ENCODE measurements at places on chromosomes 7 and 10.

GRCh38 chr10:87846023-87846422, 17.3 kb downstream of the KLLN start:
- no peak for DNase-seq

GRCh38 chr10:10722422-10722821, 295.2 kb upstream of the CELF2 start:
- no peak for DNase-seq

- DNase-seq: no peak
These were observed 6.0 kb downstream of the SRGN start for GRCh38 chr10:69093933-69094332.

GRCh38 chr10:97188261-97188711, 2.5 kb upstream of the SLIT1 start:
- no peak for DNase-seq

- DNase-seq: no peak
These were observed 78.6 kb downstream of the TNS3 start for GRCh38 chr7:47503281-47503680.

DNA sequence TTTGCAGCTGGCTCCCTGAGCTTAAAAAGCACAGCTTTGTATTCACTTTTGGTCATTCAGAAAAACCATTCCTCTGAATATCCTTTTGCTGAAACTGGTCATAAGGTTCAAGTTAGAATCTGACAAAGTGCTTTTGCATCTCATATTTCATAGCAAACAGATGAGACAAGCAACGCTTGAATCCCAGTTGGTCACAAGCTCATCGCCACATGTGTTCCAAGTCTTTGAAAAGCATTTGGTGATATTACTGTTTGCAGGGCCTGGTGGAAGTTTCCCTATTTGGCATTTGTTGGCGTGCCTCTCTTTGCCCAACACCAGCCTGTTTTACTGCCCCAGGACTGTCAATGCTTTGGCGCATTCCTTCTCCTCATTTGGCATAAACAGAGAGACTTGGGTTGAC, 10.3 kb downstream of the TACC2 start:
- DNase-seq: no peak

DNA sequence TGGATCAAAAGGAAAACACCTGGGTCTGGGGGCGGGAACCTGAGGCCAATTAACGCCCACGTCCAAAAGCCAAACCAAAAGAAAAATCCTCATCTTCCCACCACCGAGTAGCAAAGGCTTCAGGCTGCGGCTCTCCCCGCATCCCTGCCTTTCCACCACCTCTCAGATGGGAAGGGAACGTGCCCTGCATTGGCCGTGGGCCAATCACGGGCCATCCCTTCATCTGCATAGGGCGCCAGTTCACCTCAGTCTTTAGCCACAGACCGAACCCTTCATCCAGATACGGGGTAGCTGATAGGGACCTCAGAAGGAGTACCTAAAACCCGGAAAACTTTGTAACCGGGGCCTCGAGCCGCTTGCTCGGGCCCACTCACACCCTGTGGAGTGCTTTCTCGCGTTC, 626 bp downstream of the PRPF18 start:
- DNase-seq: no peak

DNA sequence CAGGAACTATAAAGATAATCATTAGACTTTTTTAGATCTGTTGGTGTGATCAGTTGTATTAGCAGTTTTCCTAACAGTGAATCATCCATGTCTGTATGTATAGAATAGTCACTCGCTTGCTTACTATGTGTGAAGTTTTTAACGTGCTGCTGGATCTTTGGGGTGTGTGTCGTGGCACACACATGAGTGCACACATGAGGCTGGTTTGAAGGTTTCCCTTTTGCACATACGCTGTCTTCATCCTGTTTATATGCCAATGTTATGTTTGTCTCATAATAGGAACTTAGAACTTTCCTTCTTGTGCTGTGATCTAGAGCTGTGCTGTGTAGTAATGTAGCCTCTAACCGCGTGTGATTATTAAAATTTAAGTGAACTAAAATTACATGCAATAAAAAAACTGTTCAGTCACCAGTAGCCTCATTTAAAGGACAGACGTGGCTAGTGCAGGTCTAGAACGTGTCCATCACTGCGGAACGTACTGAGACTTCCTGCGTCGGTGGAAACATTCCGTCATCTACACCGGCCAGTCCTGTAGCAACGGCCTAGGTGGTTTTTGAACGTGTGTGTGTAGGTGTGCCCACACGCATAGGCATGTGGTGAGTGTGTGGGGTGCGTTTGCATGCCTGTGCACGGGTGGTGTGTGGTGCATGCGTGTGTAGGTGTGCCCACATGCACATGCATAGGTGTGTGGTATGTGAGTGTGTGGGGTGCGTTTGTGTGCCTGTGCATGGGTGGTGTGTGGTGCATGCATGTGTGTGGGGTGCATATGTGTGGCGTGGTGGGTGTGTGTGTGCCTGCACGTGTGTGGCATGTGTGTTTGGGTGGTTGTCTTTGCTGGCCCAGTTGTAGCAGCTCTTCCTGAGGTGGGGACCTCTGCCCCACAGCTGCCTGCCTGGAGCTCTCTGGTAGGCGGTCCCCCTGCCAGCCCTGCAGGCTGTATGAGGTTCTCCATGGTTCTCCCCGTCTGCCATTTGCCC, 56.6 kb downstream of the INPP5A start:
- DNase-seq: no peak

DNA sequence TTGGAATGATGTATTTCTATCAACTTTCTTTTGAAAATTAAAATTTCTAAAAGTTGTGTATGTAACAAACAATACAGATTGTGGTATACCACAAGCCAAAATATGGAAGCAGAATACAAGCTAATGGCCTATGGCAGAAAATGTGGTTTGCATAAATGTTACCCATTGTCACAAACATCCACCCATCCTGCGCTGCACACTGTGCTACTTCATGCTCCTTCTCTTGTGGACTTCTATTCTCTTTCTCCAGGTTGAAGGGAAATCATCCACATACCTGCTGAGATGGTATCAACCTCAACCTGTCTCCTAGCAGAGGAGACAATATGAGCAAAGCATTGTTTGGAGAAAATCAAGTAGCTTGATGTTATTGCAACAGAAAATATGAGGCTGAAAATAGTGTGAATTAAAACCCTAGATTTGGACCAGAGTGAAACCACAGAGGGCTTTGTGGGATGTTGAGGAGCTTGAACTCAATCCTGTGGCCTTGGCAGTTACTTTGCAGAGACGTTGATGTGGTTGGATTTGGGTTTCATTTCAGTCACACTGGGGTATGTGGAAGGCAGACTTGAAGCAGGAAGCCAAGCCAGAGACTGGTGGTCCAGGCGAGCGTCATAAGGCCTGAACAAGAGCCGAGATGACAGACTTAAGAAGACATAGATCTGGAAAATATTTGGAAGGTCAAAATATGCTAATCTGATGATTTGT, 63.8 kb downstream of the ICA1 start:
- no peak for DNase-seq

- DNase-seq: no peak
These were observed 622.0 kb upstream of the PFKP start for GRCh38 chr10:2445370-2445769.

DNA sequence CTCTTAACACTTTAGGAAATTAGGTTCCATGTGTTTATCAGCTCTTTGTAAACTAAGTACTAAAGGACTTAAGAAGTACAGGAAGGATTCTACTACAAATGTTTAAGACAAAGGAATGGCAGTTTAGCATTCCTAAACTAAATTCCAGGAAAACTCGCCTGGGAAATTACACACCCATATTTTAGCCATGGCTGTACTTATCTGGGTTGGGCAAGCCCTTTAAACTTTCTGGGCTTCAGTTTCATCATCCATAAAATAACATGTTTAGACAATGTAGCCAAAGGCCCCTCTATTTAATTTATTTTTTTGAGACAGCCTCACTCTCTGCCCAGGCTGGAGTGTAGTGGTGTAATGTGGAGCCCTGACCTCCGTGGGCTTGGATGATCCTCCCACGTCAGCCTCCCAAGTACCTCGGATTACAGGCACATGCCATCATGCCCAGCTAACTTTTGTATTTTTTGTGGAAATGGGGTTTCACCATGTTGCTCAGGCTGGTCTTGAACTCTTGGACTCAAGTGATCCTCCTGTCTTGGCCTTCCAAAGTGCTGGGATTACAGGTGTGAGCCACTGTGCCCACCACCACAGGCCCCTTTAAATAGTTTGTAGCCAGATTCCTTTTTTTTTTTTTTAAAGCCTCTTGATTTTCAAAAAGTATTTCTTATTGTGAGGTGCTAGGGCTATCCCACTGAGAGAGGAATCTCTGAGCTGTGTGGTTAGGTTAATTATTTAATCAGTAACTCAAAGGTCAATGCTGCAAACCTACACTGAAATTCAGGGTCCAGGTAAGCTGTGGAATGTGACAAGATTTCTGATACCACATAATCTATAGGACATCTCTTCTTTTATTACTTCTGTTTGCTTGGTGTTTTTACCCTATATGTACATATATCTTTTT, 32.1 kb downstream of the TMEM60 start:
- no peak for DNase-seq

GRCh38 chr10:8794860-8795259, 740.4 kb downstream of the GATA3 start:
- no peak for DNase-seq
